IPS-NIHi11 (cell line): ENCODE measurements at places on chromosomes 4 and X.

DNA sequence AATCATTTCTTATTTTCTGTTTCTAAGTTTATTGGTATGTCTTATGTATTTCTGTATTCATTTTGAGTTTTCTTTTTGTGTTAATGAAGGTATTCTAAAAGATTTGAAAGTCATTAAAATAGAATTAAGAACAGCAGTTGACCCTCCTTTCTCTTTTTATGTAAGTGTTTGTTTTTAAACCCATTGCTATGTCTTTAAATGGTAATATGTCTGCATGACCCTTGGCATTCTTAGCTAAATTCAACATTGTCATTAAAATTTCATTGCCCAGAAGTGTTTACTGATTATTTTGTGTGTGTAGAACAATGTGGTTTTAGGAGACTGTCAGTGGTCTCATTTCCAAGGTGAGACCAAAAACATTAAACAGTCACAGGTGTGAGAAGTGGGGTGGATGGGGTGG lies 197.8 kb downstream of the PCDH7 start:
- no peak for DNase-seq

DNA sequence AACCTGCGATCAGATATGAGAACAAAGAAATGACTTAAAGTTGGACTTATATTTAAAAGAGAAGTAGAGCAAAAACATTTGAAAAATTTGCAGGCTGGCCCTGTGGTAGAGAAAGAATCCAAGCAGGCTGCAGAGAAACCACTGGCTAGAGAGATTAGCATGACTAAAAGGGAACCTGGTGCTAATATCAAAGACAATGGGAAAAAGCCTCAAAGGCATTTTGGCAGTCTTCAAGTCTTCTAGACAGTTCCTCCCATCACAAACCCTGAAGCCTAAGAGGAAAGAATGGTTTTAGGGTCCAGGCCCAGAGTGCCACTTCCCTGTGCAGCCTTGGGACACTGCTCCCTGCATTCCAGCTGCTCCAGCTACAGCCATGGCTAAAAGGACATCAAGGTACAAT lies 33.4 kb downstream of the KCTD8 start:
- DNase-seq = peak; percentile 20

DNA sequence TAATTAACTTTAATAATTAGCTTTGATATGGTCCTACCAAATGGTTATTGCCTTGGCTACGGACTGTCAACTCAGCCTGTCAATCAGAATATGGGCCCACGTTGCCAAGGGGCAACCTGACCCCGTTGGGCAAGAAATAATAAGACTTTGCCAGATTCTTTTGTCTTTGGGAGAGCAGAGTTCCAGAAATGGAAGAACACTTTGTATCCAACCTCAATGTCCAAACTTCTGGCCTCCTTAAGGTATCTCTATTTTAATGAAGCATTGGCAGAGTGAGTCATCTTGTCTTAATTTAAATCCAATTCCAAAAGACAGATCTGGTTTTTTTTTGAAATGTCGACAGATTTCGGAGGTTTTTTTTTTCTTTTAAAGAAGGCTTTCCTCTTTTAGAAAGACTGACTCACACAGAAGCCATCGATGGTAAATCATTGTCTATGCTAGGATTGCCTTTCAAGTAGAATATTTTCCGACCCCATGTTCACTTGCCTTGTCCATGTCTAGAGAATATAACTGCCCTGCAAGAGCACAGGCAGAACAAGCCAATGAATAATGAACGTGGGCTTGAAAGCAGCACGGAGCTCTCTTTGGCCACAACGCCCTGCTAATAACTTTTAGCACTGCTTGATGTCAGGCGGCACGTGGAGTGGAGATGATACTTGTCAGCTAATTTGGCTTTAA lies 190.3 kb upstream of the GATB start:
- DNase-seq = no peak

- no peak for DNase-seq
Observed at GRCh38 chr4:1115528-1116293, 2.3 kb upstream of the RNF212 start.

DNA sequence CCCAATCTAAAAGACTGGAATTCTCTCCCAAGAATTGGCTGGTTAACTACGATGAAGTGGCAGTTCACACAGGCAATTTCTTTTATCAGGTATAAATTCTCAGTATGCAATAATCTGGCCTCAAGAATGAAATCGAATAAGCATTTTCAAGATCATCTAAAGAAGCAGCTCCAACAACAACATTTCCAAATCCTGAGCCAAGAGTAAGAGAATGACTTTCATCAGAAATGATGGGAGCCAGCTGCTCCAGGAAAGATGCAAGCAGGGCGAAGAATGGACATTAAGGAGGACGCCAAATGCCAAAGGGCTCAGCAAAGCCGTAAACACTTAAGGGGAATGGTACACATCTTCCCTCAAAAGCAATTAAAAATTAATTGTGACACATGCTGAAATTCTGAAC lies 12.0 kb downstream of the ADAMTS3 start:
- no peak for DNase-seq

DNA sequence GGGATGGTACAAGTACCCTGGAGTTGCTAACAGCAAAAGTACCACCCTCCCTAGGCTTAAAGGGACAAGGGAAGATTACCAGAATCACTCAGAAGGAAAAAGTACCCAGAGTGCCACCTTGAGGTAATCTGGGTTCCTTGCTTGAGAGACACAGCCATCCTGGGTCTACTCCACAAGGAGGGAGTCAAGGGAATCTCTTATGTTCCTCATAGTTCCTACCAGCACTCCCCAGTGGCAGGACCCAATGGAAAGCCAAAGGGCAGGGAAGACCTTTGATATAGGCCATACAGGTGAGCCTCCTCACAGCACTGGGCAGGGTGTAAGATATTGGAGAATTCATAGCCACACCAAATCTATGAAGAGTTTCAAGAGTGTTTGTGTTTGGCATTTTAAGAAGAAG lies 5.7 kb downstream of the IL2 start:
- DNase-seq = peak; percentile 58

GRCh38 chr4:41329361-41329760 lies 72.6 kb downstream of the UCHL1 start:
- no peak for DNase-seq

DNA sequence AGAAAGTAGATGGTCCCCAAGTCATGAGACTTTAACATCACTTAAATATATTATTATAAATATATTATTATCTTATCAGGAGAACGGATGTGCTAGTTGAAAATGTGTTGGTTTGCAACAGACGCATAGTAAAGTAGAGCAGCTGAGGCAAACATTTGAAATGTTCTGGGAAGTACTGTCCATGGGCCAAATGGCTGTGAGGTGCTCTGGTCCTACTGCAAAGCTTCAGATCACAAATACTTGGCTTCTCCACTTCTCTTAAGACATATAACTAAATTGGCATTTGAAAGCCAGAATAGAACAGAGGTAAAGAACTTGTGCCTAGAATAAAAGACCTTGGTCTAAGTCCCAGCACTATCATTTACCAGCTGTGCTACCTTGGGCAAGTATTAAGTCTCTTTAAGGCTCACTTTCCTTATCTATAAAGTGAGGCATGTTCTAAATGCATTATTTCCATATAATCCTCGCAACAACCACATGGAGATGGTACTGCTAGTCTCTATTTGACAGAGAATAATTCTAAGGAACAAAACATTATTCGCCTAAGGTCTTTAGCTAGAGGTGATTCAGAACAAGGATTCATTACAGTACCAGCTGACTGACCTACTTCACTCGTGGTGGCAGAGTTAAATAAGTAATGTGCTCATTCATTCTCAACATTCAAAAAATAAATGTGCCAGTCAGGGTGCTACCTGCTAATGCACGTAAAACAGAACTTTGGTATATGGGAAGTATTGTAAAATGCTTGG lies 297.1 kb downstream of the PPP3CA start:
- DNase-seq = no peak

GRCh38 chr4:85963231-85963630 lies 396.6 kb downstream of the MAPK10 start:
- DNase-seq = no peak

- DNase-seq = no peak
Observed at GRCh38 chr4:77629885-77630284, 24.3 kb downstream of the CXCL13 start.

GRCh38 chrX:154715825-154716224 lies 35.1 kb downstream of the GAB3 start:
- DNase-seq = no peak

DNA sequence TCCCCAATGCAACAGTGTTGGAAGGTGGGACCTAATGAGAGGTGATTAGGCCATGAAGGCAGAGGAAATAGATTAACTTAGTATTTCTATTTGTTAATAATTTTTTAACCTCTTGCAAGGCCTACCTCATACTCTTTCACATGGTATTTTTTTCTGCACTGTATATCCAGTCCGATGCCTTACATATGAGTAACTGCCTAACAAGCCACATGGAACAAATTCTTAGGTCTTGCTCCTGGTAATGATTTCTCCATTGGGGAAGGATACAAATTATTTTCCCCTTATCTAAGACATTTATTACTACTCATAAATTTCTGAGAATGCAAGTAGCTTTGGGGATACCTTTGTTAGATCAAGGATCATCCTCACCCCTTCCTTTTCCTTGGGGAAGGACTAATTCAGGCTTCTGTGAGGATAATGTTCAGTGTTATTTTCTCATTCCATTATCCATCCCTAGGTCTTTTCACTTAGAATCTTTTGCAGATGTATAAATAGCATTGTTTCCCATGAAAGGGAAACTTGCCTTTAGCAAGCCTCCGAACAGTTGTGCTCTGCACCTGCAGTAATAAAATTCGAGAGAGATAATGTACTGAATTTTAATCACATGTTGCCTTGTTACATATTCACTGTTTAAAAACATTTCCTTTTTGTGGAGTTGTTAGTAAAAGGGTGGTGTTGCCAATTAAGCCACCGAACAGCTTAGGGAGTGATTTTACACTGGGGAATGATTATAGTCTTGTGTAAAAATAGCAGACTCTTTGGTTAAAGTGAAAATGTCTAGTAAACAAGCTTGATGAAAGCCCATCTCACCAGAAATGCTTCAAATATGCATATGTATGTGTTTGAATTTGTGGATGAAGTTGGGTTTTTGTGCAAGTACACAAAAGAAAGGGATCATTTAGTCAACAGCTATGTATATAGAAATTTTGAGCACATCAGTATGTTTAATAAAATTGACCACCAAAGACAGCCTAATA lies 89.9 kb downstream of the CFAP299 start:
- DNase-seq = no peak

GRCh38 chr4:147833254-147833653 lies 101.4 kb downstream of the ARHGAP10 start:
- DNase-seq = no peak

DNA sequence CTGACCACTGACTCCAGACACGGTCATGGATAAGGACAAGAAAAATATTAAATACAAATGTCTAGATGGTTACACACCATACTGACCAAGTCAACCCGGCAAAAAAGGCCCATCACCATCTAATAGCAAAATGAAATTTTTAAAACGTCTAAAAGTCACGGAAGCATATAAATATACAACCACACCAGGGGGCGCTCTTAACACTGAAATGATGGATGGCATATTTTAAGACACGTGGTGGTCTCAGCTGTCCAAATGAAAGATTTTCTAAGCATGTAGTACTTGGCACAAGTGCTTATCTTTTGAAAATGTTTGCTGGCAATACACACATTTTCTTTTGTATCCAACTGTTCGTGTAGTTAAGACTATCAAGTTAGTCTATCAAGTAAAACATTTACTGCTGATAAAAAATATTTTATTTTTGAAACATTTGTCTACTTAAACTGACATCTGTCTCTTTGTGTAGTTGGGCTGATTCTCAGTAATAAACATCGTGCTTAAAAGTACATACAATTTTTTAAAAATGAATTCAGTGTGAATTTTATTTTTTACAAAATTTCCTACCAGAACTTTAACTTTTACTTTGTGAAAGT lies 64.6 kb downstream of the COX7B2 start:
- peak; percentile 23 for DNase-seq

DNA sequence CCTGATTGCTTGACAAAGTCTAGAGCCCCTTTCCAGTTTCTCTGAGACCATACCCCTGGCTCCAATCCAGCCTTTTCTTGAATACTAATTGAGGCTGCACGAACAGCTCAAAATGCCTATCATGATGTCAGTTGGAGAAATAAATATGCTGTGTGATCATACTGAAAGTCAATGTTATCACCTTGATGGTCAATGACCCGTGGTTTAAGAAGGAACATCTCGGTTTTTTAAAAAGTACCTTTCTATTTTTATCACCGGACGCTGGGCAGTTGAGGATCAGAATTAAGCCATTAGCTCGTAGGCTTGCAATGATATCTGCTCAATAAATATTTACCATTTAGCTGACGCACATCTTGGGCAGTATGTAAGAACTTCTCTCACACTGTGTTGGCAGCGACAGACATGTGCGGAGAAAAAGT lies 852 bp upstream of the WDR44 start:
- no peak for DNase-seq

DNA sequence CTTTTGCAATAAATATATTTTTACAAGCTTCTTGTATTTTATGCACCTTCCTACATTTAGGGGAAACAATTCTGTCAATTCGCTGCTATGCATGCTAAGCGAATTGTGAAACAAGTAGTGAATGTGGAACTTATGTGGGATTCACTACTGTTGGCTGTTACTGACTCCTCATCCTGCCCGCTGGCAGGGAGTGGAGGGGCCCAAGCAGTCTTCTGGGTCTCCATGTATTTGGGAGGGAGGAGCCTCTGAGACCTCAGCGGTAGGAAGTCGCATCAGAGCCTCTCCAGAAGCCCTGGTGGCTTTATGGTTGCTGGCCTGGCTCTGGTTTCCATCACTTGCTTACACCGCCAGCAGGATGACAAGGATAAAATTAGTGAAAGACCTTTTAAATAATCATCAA lies 3.7 kb upstream of the SETD7 start:
- no peak for DNase-seq

GRCh38 chr4:6172927-6173200 lies 27.5 kb downstream of the JAKMIP1 start:
- no peak for DNase-seq
